Mammary epithelial cell (primary cell): ENCODE measurements at places on chromosomes 12 and 14. TPM values are rescaled to one million over a fixed set of nuclear protein-coding genes. Genes with fewer than 3 reads are reported as not detected.

GRCh38 chr14:104041430-104042104, 43.9 kb upstream of the ASPG start:
- DNase-seq = no peak

GRCh38 chr12:124994437-124994975, 1.1 kb downstream of the BRI3BP start:
- no peak for DNase-seq

Gene AMDHD1
- total RNA-seq = 0.67 TPM

GRCh38 chr12:26056335-26056734, 68.5 kb downstream of the BHLHE41 start:
- DNase-seq = peak; percentile 78
